ENCODE measurements at places on chromosomes 1 and 21.
A peak's percentile ranks its signal among the peaks of the same experiment; 100 is the strongest.

GRCh38 chr21:25638660-25639550, at the start of gene JAM2:
TSS of gene JAM2 (plus strand) at chr21:25639258. CDS start at chr21:25639822, 564 bp downstream.
- peak; percentile 16 for DNase-seq

- no peak for DNase-seq
Observed at GRCh38 chr1:157288492-157288891, 150.3 kb upstream of the ETV3 start.

- no peak for DNase-seq
Observed at GRCh38 chr1:51715369-51715768, 98.5 kb downstream of the OSBPL9 start.

GRCh38 chr1:171267391-171267790, 19.1 kb downstream of the FMO1 start:
- DNase-seq: no peak

- DNase-seq: peak; percentile 57
Observed at GRCh38 chr21:29299916-29300806, 1.4 kb downstream of the BACH1 start.

GRCh38 chr1:55916481-55916880, 662.9 kb downstream of the PLPP3 start:
- DNase-seq: no peak

DNA sequence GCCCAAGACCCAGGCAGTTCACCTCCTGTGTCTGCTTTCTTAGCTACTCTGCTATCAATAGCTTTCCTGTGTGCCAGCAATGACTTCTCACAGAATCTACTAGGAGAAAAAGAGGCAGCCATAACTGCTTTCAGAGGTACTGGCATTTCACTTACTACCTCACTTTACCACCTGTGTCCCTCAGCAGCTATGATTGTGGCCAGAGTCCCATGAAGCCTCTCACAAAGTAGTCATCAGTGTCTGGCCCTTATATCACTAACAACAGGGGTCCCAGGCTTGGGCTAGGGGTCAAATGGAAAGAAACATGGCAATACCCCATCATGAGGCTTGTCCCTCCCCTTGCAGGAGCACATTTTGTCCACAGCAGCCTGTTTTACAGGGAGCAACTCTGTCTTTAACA, 62.7 kb upstream of the EPS8L3 start:
- DNase-seq: no peak

DNA sequence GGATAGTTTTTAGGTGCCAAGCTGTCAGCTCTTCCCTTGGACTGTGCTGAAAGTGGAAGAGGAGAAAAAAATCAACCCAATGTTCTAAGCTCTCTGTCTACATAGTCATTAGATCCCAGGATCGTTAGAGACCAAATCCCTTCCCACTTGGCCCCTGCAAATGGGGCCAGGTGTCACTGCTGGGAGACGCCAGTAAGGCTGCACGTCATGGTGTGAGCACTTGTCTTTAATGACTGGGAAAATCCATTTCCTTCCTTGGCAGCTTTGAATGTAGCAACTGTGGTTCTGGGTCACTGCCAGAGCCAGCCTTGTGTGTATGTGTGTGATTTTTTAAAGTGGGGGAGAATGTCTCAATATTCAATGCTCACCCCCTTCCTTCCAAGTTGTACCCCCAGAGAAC, 59.9 kb downstream of the MAN1C1 start:
- no peak for DNase-seq

GRCh38 chr1:218673170-218673569, 328.0 kb downstream of the TGFB2 start:
- no peak for DNase-seq

GRCh38 chr1:5810553-5811270, 181.5 kb downstream of the NPHP4 start:
- no peak for DNase-seq

- no peak for DNase-seq
Observed at GRCh38 chr1:959731-960362, 537 bp upstream of the KLHL17 start.

DNA sequence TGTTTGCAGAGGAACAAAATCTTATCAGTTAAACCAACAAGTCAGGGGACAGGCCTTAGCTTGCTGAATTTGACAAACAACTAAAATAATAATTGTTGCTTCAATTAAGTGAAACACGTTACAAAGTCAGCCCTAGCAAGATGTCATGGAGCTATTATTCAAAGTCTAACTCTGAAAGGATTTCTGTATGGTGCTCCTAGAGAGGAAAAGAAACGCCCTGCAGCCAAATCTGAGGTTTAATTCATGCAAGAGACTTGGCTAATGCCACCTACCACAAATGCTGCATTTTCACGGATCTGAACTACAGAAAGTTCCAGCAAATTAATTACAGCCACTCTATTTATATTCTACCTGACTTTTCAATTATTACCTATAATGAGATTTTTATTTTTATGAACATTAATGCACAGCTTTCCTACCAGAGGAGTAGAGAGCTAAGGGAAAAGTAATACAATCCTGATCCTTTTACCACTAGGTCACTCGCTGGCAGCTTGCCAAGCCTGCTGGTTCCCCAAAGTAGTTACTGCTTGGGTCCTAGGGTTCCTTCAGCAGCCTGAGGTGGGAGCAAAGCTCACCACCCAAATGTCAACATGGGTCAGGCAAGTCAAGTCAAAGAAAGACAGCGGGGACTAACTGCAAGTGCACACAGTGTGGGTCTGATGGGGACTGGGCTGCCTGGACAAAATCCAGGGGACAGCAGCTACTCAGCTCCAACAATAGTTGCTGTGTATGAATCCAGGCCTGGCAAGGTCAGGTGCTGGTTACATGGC, 8.5 kb downstream of the COLGALT2 start:
- no peak for DNase-seq

DNA sequence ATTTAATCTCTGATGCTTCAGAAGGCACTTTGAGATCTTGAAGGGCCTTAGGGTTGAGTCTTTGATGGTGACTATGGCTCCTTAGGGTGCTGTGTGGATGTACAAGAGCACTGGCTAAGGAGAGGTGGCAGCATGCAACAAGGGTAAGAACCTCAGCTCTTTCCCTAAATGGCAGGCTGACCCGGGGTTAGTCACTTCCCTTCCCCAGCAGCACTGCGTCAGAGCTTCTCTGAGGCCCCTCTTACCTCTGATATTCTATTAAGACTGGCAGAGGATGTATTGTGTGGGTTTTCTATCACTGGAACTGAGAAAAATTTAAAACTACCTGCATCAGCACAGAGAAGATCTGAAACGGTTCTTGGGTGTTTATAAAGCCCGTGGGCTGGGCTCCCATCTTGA, 11.8 kb downstream of the C1orf116 start:
- DNase-seq: no peak

- no peak for DNase-seq
Observed at GRCh38 chr1:941588-942383, 17.3 kb downstream of the NOC2L start.

Measured in stimulated activated CD4-positive, alpha-beta T cell treated with anti-CD3 and anti-CD28 coated beads, Interleukin-15, amount 100 ng/mL, for 48 hours (primary cell).